ENCODE measurements at places on chromosomes 4 and X. TPM values are rescaled to one million over a fixed set of nuclear protein-coding genes. Genes with fewer than 3 reads are reported as not detected.

Gene PLXNB3
- 0.82 TPM for total RNA-seq

Gene TFE3
- total RNA-seq, result 8.6 TPM

Gene CHRDL1
- 23.2 TPM for total RNA-seq

Gene MAP3K15
- 0.82 TPM for total RNA-seq

Gene ZDHHC15
- total RNA-seq, result 14.3 TPM

Gene SUPT20HL1
- total RNA-seq, result not detected

Gene RELL1
- 38.7 TPM for total RNA-seq

Gene CASP6
- 22.4 TPM for total RNA-seq

Gene ZBED1
- 33.0 TPM for total RNA-seq

Gene DCAF4L1
- total RNA-seq, result under 0.01 TPM

Gene ARHGAP24
- 1.6 TPM for total RNA-seq

Gene NOX1
- not detected for total RNA-seq

Gene SPANXN4
- not detected for total RNA-seq

Gene SPATA4
- total RNA-seq, result 0.82 TPM

Gene PAGE5
- total RNA-seq, result not detected

Gene F11
- total RNA-seq, result not detected

Gene FOXR2
- total RNA-seq, result under 0.01 TPM

Gene ADGRL3
- total RNA-seq, result 302 TPM

Gene ALAS2
- total RNA-seq, result 50.1 TPM

Gene RTL3
- total RNA-seq, result not detected

Gene CSAG2
- total RNA-seq, result not detected

Gene HPGD
- 5.7 TPM for total RNA-seq

Gene AMTN
- total RNA-seq, result not detected

Gene FAM133A
- 2.4 TPM for total RNA-seq

Gene KIAA1210
- under 0.01 TPM for total RNA-seq

Gene TBC1D25
- 4.9 TPM for total RNA-seq

Gene SH2D1A
- not detected for total RNA-seq

Gene AREG
- not detected for total RNA-seq

Gene SPANXA2
- total RNA-seq, result not detected

Gene SORBS2
- 46.9 TPM for total RNA-seq

Gene SULT1B1
- 0.41 TPM for total RNA-seq

Gene ZNF280C
- 9.0 TPM for total RNA-seq

Gene TCEAL6
- total RNA-seq, result 9.4 TPM

Gene FAT4
- total RNA-seq, result 110 TPM

Gene ZNF185
- 2.4 TPM for total RNA-seq

Gene DSPP
- total RNA-seq, result 0.41 TPM

Gene MUC7
- not detected for total RNA-seq

Gene ZAR1
- 0.41 TPM for total RNA-seq
